ENCODE measurements at places on chromosomes 3 and 15.

DNA sequence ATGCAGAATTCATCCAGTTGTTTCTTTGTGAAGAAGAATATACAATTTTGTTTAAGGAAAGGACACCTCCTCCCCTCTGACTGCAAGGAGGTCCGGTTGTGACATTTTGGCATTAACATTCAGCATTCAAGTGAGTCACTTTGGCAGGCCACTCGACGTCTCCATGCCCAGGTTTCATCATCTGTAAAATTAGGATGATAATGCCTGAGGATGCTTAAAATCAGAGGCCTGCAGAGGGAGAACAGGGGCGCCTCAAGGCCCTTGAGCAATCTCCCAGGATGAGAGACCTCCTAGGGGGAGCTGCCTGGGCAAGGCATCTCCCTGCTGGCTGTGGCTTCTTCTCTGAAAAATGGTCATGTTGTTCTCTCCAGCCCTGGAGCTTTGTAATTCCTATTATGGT is 236.0 kb downstream of the CACNA2D3 start:
- no peak for DNase-seq

DNA sequence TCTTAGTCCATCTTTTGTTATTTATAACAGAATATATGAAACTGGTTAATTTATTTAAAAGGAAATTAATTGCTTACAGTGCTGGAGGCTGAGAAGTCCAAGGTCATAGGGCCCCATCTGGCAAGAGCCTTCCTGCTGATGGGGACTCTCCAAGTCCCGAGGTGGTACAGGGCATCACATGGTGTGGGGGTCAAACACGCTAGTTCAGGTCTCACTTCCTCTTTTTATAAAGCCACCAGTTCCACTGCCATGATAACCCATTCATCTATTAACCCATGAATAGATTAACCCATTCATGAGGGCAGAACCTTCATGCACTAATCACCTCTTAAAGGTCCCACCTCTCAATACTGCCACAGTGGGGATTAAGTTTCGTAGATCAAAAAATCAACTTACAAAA is 659.3 kb downstream of the NAALADL2 start:
- DNase-seq, result no peak

GRCh38 chr15:77830051-77830468 is 197.3 kb upstream of the LINGO1 start:
- DNase-seq, result no peak

DNA sequence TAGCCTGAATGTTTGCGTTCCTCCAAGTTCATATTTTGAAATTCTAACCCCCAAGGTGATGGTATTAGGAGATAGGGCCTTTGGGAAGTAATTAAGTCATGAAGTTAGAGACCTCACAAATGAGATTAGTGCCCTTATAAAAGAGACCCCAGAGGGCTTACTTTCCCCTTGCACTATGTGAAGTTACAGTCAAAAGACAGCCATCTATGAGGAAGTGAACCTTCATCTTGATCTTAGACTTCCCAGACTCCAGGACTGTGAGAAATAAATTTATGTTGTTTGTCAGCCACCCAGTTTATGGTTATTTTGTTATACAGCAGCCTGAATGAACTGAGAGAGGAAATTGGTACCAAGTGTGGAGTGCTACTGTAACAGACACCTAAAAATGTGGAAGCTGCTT is 74.4 kb downstream of the DAPK2 start:
- peak; percentile 36 for DNase-seq

GRCh38 chr15:84699538-84700191 is 16.3 kb downstream of the SEC11A start:
- DNase-seq, result no peak

Measured in NCI-H1417 (cell line).